ENCODE measurements at places on chromosomes 5 and 9.

DNA sequence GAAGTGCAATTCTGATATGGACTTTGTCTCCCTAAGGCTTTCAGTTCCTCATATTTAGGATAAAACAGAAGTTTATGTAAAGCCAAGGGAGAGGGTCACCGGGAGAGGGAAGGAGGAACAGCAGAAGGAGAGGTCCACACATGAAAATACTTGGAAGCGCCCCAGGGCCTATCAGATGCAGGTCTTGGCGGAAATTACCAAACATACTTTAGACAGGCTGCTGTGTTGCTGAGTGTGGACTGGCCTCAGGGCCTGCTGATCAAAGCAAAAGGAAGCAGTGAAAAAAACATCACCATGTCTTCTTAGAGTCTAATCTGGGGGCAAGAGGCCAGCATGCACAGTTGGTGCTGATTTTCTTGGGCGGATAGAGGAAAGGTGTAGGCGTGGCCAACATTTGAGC, 14.1 kb upstream of the NTRK2 start:
- DNase-seq: no peak

DNA sequence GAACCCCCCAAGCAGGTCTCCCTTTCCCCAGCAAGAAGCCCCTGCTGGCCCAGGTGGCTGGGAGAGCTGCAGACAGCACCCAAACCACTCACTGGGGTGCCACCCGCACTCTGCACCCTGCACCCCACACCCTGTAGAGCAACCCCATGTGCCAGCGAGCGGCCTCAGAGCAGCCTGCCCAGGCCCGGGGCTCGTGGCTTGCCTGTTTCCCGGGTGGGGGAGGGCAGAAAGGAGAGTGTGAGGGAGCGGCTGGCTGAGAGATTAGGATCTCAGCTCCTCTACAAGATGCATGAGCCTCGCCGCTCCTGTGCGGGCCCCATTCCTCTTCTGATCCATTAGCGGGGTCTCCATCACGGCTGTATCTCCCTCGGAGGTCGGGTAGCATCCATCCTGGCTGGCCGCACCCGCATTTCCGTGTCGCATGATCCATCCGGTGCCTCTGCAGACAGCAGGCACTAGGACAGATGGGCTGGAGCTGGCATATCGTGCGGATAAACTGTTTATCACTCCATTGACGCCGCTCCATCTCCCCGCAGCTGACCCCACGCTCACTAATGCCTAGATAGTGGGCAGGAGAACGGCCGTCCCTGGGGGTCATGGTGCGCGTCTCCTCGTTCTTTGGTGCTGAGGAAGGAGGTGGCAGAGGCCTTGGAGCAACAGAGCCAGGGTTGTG, 54.4 kb downstream of the MRPL36 start:
- no peak for DNase-seq

DNA sequence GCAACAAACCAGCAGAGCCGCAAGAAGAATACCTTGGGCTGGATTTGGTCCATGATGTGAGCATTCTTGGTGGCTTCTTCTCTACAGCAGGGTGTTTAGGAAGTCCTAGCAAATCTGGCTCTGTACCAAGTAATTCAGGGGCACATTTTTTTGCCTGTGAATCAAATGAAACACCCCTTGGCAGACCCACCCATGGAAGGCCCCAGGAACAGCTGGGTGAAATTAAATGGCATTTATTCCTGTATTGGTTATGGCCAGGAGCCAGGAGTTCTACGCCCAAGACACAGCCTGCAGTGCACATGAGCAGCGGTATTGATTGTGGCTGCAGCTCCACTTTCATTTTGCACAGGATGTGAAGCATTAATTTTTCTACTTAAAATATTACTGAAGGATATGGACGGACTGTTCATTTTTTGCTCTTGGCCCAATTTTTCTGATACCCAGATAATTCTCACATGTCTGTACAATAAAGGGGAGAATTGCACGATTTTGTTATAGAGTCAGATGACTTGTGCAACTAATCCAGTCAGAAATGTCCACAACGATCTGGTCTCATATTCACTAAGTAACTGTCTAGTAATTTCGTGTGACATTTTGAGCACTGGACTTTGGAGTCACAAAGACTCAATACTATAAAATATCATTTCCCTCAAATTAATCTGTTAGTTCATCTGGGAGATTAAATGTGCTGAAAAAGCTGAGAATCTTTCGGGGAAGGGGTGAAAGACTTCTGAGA, 120.7 kb upstream of the APC start:
- DNase-seq: no peak

DNA sequence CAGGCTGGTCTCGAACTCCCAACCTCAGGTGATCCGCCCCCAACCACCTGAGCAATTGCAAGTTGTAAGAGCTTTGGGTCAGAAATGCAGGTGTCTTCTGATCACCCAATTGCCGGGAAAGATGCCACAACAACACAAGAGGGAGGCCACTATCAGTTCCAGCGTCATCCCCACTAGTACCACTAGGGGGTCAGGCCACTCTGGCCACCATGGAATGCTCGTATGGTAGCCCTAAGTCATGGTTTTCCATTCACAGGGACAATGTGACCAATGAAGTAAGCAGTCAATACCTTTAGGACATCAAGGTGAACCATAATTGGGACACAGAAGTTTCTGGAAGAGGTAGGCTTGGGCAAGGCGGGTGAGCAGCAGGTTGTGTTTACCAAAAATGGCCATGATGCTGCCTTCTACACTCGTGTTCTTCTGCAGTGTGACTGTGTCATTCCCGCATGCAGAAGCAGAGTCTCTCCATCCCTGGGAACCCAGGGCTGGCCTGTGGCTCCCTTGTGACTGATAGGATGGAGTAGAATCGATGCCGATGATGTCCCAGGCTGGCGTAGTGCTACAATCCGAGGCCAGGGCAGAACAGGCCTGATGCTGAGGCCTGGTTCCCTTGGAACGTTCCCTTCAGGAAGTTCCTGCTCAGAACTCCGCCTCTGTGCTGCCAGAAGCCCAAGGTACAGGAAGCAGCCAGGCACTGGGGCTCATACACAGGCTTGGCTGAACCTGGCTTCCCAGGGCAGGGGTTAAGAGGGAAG, 42.2 kb upstream of the ANKRD33B start:
- no peak for DNase-seq

DNA sequence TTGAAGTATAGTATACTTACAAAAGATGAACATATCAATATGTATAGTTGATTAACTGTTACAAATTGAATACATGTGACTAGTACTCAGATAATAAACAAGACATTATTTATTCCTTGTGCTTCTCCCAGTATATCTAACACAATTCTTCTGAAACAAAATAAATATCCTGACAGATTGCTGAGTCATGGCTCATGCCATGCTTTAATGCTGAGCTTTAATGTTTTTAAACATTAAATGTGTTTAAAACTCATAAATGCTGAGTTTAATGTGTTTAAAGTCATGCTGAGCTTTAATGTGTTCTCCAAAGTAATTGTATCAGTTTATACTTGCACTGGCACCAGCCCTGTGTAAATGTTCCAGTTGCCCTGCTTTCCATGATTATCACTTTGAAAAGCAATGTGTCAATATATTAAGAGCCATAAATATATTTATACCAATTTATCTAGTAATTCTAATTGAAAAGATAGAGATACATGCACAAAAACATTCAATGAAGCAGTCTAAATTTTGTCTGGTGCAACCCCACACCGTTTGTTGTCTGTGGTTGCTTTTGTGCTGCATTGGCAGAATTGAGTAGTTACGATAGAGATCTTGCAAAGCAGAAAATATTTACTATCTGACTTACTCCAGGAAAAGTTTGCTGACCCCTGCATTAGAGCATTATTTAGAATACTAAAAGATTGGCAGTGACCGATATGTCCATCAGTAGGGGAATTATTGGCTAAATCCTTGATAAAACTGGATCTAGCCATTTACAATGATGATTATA, 15.7 kb downstream of the KIAA1958 start:
- DNase-seq: no peak

GRCh38 chr5:82445726-82446335, 167.7 kb upstream of the RPS23 start:
- DNase-seq: no peak

- no peak for DNase-seq
These were observed 8.8 kb upstream of the TEX53 start for GRCh38 chr9:114666401-114666800.

DNA sequence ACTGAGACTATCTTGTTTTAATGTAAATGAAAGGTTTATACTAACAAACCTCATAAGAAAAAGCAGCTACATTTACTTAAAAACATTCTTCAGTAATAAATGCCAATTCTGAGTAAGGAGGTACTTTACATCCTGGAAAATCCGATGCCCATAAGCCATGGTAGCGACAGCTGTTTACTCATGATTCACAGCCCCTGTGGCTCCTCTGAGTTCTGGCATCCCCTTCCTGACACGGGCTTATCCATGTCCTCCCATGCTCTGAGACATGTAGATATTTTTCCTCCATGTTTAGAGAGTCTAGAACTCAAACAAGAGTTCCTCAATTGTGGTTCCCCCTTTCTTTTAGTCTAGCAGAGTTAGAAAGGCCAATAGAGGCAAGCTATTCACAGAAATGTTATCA, 63.1 kb upstream of the DEPDC1B start:
- DNase-seq: no peak

DNA sequence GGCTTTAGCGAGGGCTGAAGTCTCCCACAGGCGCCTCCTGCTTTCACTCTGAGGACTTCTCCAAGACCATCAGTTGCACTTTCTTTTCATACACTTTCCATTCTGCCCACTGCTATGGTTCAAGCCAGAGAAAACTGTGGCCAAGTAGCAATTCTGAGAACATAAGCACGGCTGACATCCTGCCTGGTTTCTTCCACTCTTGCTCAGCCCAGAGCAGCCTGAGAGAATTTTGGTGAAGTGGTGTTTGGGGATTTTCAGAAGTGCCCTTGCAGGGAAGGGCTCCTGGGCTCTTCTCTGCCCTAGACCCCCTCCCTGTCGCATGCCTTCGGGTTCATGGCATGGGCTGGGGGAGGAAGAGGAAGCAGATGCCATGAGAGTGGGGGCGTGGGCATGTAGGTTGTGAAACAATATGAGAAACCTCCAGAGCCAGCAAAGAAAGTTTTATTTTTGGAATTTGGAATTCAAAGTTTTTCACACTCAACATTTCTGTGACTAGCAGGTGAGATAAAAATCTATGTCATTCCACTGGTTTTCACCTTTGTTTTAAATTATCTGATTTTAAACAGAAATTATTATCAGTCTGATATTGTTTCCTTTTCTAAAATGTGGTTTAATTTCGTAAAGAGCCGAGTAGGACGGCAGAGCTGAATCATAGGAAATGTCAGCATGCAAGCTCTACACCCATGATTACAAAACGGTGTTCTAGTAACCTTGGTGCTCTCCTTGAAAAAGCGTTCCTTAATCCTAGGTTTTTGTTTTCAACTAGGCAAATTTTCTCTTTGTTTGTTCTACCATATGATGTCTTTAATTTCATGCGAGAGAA, 27.8 kb upstream of the TNFSF8 start:
- DNase-seq: peak; percentile 70

- DNase-seq: no peak
These were observed 258.1 kb downstream of the SYK start for GRCh38 chr9:91059713-91060112.

GRCh38 chr9:126411225-126411947, 84.8 kb downstream of the MVB12B start:
- DNase-seq: no peak

GRCh38 chr5:8538821-8539220, 669.9 kb downstream of the MTRR start:
- DNase-seq: no peak

- DNase-seq: no peak
These were observed 390.0 kb downstream of the DTWD2 start for GRCh38 chr5:118598311-118598710.

DNA sequence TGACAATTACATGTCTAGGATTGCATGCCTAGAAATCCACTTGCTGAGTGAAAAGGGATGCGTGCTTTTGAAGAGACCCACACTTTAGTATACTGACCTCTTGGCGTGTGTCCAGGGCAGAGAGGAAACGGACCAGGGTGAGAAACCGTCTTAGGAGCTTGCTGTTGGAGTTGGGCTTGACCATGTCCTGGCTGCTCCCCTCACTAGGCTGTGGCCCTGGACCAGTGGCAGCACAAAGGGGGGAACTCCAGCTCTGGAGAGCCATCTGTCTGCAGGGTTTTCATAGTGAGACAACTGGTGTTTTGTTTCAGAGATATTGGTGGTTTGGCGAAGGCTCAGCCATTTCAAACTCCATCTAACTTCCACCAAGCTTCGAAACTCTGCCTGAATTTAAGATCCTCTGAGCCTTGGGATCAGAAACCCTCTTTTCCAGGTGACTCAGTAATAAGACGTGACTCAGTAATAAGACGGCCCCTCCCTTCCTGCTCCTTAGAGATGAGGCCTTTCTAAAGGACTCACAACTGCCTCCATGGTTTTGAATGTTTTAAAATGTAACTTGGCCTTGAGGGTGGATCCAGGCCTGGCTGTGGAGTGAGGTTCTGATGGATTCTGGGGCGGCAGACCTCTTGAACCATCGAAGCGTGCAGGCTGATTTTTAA, 165.8 kb downstream of the MELK start:
- DNase-seq: no peak

GRCh38 chr5:152116934-152117333, 192.3 kb upstream of the GLRA1 start:
- DNase-seq: no peak

DNA sequence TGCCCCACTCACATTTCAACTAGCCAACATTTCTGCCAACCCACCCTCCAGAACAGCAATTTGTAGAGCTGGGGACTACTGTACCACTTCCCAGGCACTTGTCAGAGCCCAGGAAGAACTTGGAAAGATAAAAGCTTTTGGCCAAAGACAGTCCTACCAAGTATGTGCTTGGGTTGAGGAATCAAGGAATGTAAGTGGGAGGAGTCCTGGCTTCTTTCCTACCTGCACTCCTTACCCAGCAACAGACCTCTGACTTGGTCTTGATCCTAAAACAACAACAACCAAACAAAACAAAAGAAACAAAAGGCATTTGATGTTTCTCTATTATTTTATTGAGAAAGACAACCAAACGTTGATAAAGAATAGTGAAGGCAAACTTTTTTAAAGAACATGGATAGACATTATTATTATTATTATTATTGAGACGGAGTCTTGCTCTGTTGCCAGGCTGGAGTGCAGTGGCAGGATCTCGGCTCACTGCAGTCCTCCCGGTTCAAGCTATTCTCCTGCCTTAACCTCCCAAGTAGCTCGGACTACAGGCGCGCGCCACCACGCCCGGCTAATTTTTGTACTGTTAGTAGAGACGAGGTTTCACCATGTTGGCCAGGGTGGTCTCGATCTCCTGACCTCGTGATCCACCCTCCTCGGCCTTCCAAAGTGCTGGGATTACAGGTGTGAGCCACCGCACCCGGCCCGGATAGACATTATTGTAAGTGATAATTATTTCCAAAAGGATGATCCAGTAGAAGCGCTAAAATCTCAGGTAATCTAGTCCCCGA, 33.5 kb downstream of the ANXA2R start:
- no peak for DNase-seq

- peak; percentile 84 for DNase-seq
These were observed 18.2 kb upstream of the DCP2 start for GRCh38 chr5:112958093-112959088.

DNA sequence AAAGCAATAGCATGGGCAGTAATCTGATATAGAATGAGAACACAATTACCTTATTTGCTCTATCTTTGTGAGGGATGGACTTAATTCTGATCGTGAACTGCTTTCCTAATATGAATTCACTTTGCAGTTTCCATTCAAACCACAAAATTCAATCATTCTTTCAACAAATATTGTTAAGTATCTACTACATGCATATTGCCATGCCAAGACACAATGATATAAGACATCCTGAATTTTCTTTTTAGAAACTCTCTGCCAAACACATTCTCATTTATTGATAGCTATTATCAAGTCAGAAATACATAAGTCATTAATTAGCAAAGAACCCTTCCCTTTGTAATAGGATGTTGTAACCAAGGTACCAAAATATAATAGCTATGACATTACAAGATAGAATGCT, 121.6 kb upstream of the TARS1 start:
- DNase-seq: no peak

GRCh38 chr9:76699971-76700370, 64.3 kb upstream of the PCA3 start:
- no peak for DNase-seq

All from right cardiac atrium (tissue), 5 donors.